SK-N-SH treated with all-trans-retinoic acid at 6 μM for 48 hours (cell line): ENCODE measurements at places on chromosomes 16 and 17.

DNA sequence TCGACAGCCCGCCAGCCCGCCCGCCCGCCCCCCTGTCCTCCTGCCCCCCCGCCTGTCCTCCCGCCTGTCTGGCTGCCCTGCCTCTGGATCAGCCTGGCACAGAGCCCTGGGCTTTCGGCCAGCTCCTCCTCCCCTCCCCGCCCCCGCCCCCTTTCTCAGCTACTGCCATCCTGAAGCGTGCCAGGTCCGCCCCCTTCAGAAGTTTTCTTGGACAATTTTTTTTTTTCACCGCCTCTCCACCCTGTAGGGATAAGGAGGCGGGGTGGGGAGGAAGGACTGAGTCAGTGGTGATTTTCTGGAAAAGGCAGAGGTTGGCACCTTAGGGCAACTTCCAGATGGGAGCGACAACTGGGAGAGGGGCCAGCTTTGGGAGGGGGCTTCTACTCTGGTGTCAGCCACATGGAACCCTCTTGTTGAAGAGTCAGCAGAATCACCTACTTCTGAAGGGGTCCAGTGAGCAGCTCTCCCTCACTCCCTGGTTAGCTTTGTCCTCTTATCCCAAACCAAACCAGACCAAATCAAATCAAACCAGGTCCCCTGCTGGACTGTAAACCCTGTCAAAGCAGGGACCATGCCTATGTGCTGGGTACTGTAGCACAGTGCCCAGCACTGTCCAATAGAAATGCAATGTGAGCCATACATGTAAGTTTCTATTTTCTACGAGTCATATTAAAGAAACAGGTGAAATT, 19.7 kb downstream of the IGF2BP1 start:
- ATAC-seq: peak; percentile 32

- no peak for ATAC-seq
Observed at GRCh38 chr17:33055171-33055611, 63.5 kb downstream of the SPACA3 start.

GRCh38 chr17:78806451-78806850, 24.4 kb upstream of the CYTH1 start:
- no peak for ATAC-seq

GRCh38 chr17:43625606-43626005, 36.1 kb downstream of the MEOX1 start:
- no peak for ATAC-seq

GRCh38 chr16:68739964-68740627, 3.0 kb downstream of the CDH1 start:
- ATAC-seq: no peak

- ATAC-seq: no peak
Observed at GRCh38 chr16:8818504-8819270, 21.0 kb downstream of the PMM2 start.

- ATAC-seq: no peak
Observed at GRCh38 chr17:77609553-77610517, 348.7 kb upstream of the TNRC6C start.

GRCh38 chr16:57706717-57707116, 12.1 kb downstream of the DRC7 start:
- ATAC-seq: no peak

DNA sequence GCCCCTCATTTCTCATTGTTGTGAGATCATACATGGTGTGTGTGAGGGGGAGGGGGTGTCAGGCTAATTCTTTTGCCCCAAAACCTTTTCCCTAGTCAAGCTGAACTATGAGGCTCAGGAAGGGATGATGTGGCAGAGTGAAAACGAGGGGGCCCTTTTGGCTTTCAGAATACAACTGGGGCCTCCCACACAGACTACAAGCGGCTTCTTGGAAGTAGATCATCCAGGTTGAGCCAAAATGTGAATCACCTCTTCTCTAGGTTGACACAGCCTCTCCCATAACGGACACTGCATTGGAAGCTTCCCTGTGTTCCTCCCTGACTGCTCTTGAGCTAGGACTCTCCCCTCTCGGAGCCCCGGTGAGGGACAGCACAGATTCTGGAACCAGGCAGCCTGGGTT, 2.3 kb upstream of the ALKBH5 start:
- ATAC-seq: no peak

GRCh38 chr17:79862238-79862637, 23.0 kb upstream of the CBX4 start:
- ATAC-seq: no peak

DNA sequence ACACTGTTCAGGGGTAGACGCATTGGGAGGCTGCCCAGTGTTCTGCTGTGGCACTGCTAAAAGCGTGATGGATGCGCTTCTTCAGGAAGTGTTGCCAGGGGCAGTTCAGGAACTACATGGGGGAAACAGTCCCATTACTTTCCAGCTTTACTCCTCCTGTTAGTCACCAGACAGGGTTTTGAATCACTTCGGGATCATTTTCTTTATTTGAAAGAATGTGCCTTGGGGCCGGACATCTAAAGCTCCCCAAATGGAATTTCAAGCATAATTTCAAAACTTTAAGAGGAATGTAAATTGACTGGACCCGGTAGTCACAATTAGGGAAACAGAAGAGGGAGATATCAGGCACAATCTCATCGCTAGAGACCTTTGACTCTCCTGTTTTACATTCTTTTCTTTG, 1.3 kb upstream of the KRTAP2-1 start:
- peak; percentile 28; the same call in 1 of the 3 replicates for ATAC-seq

GRCh38 chr16:88010968-88011483, 59.8 kb downstream of the BANP start:
- ATAC-seq: no peak

GRCh38 chr17:57092779-57093178, 7.7 kb downstream of the AKAP1 start:
- ATAC-seq: no peak

- no peak for ATAC-seq
Observed at GRCh38 chr17:65489413-65490155, 71.9 kb downstream of the AXIN2 start.

- ATAC-seq: no peak
Observed at GRCh38 chr17:19656851-19657581, 8.5 kb downstream of the ALDH3A2 start.

DNA sequence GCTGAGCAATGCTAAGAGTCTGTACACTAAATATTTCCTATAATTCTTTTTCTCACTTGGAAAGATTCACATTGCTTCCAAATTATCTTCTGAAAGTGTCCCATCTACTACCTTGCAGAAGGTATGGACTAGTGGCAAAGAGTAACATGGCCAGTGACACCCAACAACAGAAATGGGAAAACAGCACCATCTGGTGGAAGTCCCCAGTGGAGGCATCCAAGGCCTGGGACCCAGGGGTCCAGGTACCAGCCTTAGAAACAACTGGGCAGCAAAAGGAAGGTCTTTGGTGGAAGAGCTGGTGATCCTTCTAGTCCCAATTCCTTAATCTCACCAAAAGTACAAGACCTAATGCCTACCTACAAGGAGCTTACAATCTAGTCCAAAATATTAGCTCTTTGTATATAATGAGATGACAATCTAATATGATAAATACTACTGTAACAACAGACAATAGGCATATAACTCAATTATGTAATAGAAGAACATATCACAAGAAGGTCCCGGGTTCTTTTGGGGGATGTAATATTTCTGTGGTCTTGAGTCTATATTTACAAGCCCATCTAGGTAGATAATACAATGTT, 55.3 kb downstream of the SKAP1 start:
- peak; percentile 65 for ATAC-seq

DNA sequence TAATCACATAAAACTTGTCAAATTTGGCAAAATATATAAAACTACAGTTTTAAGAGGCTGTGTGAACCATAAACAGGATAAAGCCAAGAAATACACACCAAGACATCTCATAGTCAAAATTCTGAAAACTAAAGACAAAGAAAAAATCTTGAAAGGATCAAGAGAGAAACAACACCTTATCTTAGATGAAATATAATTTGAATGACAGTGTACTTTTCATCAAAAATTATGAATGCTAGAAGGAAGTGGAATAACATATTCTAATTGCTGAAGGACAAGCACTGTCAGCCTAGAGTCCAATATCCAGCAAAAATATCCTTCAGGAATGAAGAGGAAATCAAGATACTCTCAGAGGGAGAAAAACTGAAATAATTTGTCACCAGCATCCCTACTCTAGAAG, 37.2 kb downstream of the PIK3R5 start:
- ATAC-seq: no peak

DNA sequence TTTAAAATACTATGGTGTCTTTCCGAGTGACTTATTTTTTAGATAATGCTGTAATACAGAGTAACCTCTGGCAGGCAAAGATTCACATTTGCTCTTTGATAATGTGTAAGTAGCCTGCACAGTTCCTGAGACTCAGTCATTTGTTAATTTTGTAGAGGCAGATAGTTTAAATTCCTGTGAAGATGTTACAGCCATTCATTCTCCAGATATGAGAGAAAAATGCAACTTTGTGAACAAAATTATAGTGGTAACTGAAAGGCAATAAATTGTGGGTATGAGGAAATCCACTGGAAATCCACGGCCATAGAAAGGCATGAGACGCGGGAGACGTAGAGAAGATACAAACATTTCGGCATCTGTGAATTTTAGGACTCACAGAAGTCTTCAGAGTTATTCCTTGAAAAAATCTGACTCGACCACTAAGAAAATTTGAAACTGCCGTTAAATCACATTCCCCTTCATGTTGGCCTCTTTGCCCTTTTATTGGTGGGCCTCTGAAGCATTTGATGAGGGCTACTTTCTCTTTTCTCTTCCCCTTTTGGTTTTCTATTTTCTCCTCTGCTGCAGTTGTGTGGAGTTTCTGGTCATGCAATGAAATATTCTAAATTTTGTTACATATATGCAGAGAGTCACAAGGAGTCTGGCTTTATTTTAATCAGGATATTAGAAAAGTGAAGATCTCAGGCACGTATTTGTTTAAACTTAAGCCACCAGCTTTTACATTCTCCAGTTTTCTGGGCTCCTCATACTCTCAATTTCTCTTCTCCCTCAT, 18.8 kb downstream of the HS3ST3A1 start:
- peak; percentile 73 for ATAC-seq

- ATAC-seq: peak; percentile 71
Observed at GRCh38 chr16:84940670-84941551, 70.4 kb downstream of the ZDHHC7 start.

- ATAC-seq: no peak
Observed at GRCh38 chr17:17343160-17343735, 40.1 kb downstream of the NT5M start.

DNA sequence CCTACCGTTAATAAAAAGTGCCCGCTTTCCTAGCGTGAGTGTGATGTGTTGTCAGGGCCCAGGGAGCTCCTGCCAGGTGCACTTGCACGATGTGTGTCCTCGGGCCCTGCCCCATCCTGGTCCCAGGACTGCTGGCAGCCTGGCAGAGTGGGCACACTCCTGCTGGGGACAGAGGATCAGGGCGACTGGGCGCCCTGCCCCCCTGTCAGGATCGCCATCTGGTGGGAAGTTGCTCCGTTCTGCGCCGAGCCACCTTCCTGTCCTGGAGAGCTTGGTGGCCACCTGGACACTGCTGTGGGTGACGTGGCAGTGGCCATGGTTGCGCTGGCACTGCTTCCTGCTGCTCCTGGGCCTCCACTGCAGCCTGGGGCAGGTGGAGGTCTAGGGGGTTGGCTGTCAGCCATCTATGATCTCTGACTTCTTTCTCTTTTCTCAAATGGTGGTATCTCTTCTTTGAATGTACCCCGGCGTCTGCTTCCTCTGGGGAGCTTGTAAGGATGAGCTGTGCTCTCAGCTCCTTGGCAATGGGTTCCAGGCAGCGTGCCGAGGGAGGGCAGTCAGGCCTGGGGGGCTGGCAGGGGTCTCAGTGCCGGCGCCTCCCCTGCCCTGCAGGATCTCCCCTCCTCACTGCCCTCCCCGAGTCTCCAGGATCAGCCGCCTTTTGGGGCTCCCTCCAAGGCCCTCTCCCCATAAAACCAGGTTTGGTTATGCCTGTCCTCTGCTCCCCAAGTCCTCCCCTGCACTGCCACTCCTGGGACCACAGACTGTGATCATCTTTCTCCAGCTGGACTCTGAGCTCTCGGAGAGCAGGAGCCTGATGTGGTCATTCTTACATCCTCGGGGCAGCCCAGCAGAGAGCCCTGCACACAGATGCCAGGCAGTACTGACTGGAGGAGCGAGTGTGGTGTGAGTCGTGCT, 76.9 kb downstream of the AMFR start:
- ATAC-seq: peak; percentile 21
